GM12892 (cell line): ENCODE measurements at places on chromosomes 1 and 21.

DNA sequence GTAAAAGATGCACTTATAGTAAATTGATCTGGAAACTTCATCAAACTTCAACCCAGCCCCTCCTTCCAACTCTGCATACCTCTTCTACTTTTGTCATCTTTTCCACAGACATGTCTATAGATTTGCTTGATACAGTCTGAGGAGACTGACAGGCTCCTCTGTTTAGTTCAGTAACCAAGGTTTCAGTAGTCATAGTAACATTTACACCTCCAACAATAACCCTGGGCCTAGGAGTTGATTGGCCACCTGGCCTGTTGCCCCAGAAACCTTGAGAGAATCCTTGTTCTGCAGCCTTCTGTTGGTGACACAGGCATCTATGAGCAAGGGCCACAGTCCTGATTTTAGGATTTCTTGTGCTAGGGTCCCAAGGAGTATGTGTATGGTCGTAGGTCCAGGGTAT lies at the start of gene CFAP141:
TSS of gene CFAP141 (minus strand) at position 138 of the 400 bp plus-strand sequence. CDS start at position 112, 26 bp downstream.
- DNase-seq: no peak

DNA sequence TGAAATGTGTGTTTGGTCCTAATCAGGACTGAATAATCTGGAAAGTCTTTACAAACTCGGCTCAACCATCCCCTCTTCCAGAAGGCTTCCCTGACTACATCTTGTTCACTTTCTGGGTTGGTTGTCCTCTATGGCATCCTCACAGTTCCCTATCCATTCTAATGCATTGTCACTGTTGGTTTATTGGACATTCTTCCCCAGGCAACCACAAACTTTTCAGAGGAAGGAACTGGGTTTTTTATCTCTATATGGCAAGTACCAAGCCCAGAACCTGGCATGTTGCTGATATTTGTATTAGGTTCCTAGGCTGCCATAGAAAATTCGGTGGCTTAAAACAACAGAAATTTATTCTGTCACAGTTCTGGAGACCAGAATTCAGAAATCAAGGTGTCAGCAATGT lies 363.5 kb upstream of the ST6GALNAC5 start:
- no peak for DNase-seq

DNA sequence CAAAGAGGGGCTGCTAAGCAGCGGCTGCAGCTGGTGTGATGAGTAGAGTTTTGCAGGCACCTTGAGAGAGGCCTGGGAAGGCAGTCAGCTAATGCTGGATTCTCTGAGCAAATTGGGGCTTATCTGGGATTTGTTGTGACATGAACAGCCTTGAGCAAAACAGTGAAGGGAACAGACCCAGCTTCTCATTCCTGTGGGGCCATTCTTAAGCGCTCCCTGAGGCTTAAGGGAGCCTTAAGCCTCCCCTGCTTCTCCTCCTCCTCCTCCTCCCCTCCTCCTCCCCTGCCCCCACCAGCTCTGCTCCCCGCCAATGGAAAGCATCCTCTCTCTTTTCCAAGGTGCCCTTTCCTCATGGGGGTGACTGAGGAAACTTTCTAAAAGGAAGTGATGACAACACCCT lies 21.3 kb downstream of the HMGCS2 start:
- DNase-seq: no peak

GRCh38 chr1:66648901-66649595 lies 103.2 kb upstream of the DYNLT5 start:
- DNase-seq: no peak

- no peak for DNase-seq
Measured at GRCh38 chr21:20570824-20571232, 427.4 kb upstream of the NCAM2 start.

- DNase-seq: no peak
Measured at GRCh38 chr1:40413527-40414252, 36.6 kb upstream of the ZFP69B start.

- no peak for DNase-seq
Measured at GRCh38 chr21:36723371-36723881, 24.5 kb downstream of the SIM2 start.

DNA sequence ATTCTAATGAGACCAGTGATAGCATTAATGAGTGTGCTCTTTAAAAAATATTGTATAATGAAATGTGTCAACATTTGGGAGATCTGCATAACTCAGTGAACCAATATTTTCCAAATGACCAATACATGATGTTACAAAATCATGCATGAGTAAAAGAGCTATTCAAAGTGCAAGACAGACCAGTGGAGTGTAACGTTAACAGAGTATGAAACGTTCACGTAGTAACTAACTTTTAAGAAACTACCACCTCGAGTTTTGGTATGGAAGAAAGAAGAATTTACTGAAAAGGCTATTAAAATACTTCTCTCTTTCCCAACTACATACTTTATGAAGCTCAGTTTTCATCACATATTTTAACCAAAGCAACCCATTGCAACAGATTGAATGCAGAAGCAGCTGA lies 9.6 kb upstream of the SLC6A9 start:
- DNase-seq: no peak

GRCh38 chr1:230348386-230349019 lies 77.6 kb downstream of the PGBD5 start:
- no peak for DNase-seq

GRCh38 chr1:214402613-214403083 lies 121.7 kb downstream of the SMYD2 start:
- no peak for DNase-seq

DNA sequence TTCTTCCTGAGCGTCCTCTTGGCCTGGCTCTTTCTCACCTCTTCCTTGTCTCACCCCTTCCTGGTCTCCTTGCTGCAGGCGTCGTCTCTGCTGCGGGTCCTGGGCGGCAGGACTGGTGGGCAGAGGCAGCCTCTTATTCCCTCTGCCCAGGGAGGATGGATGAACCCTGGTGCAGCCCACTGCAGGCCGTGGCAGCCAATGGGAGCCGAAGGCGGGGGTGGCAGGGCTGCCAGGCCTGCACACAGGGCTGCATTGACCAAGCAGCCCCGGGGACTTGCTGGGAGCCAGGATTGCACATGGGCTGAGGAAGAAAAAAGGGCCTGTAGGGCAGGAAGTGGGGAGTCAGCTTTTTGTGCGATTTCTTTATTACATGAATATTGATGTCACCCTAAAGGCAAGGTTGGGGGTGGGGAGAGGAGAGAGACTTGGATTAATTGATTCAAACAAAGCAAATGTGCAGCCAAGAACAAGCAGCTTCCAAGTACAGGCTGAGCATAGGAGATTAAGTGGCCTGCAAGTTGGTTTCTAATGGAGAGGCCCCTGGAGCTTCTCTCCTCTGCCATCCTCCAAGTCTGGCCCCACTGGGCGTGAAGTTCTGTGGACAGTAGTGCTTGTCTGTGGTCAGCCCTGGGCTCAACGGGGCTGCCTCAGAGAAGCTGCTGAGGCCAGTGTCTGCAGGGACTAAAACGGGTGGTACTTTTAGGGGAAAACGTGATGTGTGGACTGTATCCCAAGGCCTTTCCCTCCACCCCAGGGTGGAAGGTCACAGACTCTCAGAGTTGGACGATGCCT lies at the start of gene S100B:
TSS of gene S100B (minus strand) at position 108 of the 792 bp plus-strand sequence. CDS start 2,667 bp downstream, outside the sequence.
- DNase-seq: no peak

GRCh38 chr1:41629141-41629540 lies 144.7 kb upstream of the EDN2 start:
- DNase-seq: no peak

DNA sequence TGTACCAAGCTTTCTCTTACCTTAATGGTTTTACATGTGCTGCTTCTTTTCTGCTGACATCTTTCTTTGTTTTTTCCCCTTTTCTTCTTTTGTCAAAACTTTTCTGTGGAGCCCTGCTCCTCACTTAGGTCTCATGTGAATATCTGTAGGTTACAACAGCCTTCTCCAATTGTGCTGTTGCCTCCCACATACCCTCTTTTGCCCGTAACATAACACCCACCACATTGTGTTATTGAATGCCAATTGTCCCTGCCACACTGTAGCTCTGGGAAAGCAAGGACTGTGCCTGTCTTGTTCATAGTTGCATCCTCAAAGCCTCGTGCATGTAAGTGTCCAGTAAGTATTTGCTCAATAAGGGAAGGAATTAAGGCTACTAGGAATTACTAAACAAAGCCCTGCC lies 46.3 kb upstream of the AKT3 start:
- DNase-seq: no peak

GRCh38 chr1:195714248-195714647 lies 894.0 kb downstream of the KCNT2 start:
- no peak for DNase-seq

DNA sequence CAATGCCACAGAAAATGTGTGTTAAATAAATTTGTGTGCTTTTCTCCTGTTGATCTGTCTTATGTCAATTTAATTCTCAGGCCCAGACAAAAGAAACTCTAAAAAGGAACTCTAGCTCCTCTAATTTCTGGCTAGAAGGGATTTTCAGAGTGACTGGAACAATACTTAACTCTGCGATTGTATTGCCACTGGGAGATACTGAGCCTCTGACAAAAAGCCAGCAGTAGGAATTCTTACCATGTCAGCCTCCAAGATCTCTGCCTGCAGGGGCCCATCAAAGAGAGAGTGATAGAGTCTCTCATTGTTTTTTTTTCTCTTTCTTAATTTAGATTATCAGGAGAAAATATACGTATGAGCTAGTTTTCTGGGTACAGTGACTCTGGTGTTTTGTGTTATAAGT lies 1165.7 kb downstream of the BRINP3 start:
- no peak for DNase-seq

- no peak for DNase-seq
Measured at GRCh38 chr1:207996636-207997035, 85.7 kb upstream of the CD34 start.

DNA sequence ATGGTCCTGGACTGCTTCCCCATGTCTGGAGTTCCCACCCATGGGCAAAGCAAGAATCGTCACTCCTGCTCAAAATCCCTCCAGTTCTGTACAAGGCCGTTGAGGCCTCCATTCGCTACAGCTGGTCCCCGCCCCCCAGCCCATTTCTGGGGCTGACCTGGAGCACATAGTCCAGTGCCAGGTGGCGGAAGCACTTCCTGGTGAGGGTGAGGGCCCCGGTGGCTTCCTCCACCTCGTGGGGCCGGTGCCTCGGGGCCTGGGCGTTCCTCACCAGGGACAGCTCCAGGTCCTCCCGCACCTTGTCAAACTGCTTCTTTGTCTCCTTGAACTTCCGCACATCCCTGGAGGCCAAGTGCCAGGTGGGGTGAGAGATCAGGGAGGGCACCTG lies 7.4 kb downstream of the ACAP3 start:
- no peak for DNase-seq
